ENCODE measurements at places on chromosomes 7 and 10. TPM values are rescaled to one million over a fixed set of nuclear protein-coding genes. Genes with fewer than 3 reads are reported as not detected.

ZNF853 gene
- 0.22 TPM for total RNA-seq

EBF3 gene
- total RNA-seq, result not detected

TMEM236 gene
- total RNA-seq, result 0.37 TPM

RABGEF1 gene
- total RNA-seq, result 24.5 TPM

TAS2R41 gene
- total RNA-seq, result not detected

LIPN gene
- total RNA-seq, result not detected

TAS2R39 gene
- total RNA-seq, result not detected

PRLHR gene
- total RNA-seq, result not detected

EGFR gene
- total RNA-seq, result not detected

CPEB3 gene
- total RNA-seq, result 2.1 TPM

FZD8 gene
- total RNA-seq, result not detected

LDB3 gene
- not detected for total RNA-seq

OR9A4 gene
- total RNA-seq, result not detected

ITPRID1 gene
- total RNA-seq, result not detected

VWDE gene
- total RNA-seq, result 10.5 TPM

ENKUR gene
- not detected for total RNA-seq

ADRA2A gene
- total RNA-seq, result not detected

CARD11 gene
- 112 TPM for total RNA-seq

NUDT13 gene
- total RNA-seq, result 1.3 TPM

MAPK8 gene
- 36.4 TPM for total RNA-seq

NEBL gene
- not detected for total RNA-seq

PPP1R17 gene
- total RNA-seq, result not detected

GNAI1 gene
- not detected for total RNA-seq
